ENCODE measurements at places on chromosomes 4 and X.

DNA sequence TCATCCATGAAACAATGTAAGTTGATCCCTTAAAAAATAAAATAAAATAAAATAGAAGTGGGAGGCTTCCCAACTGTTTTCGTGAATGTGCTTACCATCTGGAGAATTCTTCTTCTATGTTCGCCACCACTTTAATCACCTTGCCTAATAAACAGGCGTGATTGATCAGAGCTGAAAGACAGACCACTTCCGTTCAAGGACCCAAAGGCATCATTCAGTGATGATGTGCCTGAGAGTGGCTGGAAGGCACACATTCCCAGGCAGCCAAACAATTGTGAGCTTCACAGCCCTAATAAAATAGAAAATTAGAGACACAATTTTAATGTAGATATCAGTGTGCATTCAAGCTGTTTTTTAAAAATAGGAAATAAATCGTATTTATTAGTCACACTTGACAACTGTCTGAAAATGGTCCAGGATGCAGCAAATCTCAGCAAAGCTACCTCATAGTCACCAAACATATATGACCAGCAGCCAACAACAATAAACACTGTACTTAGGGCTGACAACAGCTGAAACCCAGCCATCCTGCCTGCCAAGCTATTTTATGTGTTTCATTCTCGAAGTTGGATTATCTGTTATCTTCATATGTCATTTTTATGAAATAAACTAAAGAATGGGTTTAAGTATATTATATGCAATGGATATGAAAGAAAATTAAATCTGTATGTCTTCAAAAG is 163.2 kb upstream of the FAM9B start:
- no peak for DNase-seq

DNA sequence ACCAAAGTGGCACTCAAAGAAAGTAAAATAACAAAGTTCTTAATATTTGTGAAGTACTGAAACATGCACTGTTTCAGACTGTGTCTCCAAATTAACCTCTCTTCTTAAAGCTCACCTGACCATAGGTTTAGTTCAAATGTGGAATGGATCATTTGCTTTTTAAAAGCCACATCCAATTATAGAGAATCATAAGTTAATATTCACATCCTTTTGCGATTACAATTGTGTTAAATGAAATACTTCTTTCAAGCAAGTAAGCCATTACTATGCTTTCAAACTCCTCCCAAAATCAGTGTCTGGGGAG is 95.3 kb upstream of the PTPN13 start:
- DNase-seq: no peak

- DNase-seq: no peak
Measured at GRCh38 chrX:48083706-48084105, 12.3 kb upstream of the ZNF630 start.

DNA sequence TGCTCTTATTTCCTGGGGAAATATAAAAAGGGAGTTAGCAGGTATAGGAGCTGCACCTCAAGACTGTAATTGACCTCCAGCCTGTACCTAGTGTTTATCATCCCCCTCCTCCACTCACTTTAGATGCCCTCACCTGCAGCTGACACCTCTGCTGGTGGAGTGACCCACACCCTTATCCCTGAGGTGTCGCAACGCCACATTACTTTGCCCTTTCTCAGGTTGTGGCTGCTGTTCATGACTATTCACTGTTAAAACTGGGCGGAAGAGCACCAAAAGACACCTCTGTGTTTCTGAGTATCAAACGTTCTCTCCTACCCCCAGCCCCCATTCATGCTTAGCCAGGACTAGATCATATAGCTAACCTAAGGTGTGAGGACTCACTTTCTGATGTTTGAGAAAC is 101.5 kb upstream of the ADAMTS3 start:
- no peak for DNase-seq

GRCh38 chrX:133546441-133546840 is 131.2 kb upstream of the GPC4 start:
- no peak for DNase-seq

GRCh38 chr4:2510351-2511259 is 25.8 kb upstream of the FAM193A start:
- no peak for DNase-seq

DNA sequence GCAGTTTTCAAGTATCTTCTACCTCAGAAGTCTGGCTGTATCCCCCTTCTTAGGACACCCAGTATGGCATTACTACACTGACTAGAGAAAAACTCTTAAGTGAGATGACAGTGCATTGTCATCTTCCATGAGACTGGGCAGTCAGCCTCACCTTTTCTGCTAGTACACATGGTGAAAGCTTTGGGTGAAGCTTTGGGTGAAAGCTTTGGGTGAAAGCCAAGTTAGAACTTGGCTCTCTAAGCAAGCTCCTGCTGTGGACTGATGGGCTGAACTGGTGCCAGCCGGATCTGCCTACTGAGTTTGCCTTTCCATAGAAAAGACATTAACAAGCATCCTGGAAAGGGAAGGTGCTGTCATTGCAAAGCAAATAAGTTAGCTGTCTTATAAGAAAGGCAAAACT is 8.8 kb downstream of the EPHA5 start:
- DNase-seq: no peak

- no peak for DNase-seq
Measured at GRCh38 chr4:187387739-187388138, 607.8 kb upstream of the ZFP42 start.

- no peak for DNase-seq
Measured at GRCh38 chr4:181792641-181793040, 450.6 kb upstream of the TENM3 start.

GRCh38 chrX:15747626-15748173 is 9.6 kb downstream of the CA5B start:
- DNase-seq: no peak

DNA sequence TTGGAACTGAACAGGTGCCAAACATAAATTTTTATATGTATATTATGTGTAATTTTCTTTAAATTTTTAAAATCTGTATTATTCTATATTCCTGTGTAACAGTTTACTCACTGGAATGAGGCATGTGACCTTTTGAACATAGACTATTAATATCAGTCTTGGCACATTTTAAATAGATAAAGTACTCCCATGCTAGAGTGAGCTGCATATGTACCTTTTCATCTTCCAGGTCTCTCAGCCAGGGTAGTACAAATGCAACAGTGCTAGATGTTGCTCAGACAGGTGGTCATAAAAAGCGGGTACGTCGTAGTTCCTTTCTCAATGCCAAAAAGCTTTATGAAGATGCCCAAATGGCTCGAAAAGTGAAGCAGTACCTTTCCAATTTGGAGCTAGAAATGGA is 242.0 kb downstream of the RAPGEF2 start:
- no peak for DNase-seq

GRCh38 chr4:78629991-78630541 is 78.5 kb downstream of the ANXA3 start:
- DNase-seq: no peak

All from NCI-H526 treated with DMSO at 0.1 percent for 48 hours (cell line).